ENCODE measurements at places on chromosomes 4 and X.

- no peak for DNase-seq
Observed at GRCh38 chr4:161792991-161793390, 370.8 kb downstream of the FSTL5 start.

DNA sequence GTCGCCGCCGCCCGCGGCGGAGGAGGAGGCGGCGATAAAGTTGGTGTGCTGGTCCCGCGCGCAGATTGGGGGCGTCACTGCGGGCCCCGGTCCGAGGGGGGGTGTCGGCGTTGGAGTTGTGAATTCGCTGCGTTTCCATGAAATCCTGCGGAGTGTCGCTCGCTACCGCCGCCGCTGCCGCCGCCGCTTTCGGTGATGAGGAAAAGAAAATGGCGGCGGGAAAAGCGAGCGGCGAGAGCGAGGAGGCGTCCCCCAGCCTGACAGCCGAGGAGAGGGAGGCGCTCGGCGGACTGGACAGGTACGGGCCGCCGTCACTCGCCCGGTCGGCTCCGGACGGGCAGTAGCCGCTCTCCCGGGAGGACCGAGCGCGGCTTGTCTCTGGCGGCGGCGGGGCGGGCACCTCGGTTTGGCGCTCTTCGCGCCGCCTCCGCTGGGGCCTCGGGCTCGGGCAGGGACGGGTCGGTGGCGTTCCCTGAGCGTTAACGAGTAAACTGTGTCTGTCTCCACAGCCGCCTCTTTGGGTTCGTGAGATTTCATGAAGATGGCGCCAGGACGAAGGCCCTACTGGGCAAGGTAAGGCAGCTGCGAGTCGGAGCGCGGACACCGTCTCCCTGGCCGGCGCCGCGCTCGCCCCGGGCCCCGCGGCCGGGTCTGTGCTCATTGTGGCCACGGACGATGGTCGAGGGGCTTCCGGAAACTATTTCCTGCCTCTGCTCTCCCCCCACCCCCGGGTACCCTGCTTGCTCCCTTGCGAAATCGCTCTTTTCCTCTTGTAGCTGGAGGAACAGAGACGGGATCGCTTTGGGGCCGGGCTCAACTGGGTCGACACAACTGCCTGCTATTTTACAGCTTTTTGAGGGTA lies 658 bp downstream of the KDM6A start:
- peak; percentile 58 for DNase-seq

DNA sequence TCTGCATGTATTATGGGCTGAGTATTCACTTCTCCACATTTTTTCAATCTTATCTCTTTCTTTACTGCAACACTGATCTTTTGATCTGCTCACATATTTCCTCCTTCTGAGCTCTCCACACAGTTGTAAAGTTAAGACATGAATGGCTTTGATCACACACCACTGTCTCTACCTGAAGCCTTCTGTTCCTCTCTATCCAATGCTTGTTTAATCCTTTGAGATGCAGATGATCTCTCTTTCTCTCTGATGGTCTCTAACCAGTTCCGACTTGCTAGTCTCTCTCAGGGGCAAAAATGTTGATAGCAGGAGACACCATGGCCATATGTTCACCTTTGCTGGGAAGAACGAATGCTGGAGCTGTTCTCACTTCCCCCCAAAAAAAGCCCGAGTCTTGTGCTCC lies 162.4 kb downstream of the UNC5C start:
- DNase-seq, result no peak

DNA sequence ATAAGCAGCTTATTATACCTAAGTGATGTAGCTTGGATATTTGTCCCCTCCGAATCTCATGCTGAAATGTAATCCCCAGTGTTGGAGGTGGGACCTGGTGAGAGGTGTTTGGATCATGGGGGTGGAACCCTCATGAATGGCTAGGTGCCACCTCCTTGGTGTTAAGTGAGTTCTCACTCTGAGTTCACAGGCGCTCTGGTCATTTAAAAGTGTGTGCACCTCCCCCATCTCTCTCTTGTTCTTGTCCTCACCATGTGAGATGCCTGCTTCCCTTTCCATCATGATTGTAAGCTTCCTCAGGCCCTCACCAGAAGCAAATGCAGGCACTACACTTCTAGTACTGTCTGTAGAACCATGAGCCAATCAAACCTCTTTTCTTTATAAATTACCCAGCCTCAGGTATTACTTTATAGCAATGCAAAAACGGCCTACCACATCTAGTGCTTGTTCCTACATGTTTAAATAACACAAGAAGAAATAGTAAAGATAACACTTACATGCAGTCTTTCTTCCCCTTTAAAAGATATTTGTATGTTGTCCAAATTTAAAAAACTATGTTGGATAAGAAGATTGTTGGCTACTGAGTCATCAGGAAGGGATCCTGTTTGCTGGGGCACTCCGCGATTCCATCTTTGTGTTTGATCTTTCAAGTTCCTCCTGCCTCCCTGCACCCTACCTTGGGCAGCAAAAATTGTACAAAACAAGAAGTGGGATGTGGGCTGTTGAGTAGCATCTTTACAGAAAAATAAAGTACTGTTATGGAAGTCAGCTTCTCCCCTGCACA lies 29.7 kb downstream of the PPP1R2C start:
- no peak for DNase-seq

Measured in T47D (cell line).